ENCODE measurements at places on chromosomes 5 and 9. TPM values are rescaled to one million over a fixed set of nuclear protein-coding genes. Genes with fewer than 3 reads are reported as not detected.
A peak's percentile ranks its signal among the peaks of the same experiment; 100 is the strongest.

DNA sequence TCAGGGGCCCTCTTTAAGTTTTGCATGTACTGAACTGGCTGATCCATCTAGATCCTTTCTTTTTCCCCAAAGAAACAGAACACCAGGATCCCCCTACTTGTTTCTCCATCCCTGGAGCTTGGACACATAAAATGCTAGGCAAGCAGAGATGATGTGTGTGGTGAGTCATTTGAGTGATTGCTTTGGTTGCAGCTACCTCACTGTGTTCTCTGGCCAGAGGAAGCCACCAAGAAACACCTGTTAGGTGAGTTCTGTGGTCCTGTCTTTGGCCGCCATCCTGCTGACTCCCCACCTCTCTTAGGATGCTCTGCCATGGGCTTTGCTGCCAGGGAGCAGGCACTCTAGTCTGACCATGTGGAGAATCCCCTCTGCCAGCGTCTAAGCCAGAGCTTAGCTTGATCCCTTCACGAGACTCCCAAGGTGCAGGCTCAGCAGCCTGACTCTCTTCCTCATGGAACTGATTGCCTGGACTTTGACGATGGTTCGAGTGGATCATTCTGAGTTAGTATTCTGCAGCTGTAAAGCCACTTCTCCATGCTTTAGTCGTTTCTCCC, 27.3 kb upstream of the DENND1A start:
- DNase-seq, result no peak

- DNase-seq, result no peak
These were observed 565.4 kb downstream of the TLR4 start for GRCh38 chr9:118269623-118270022.

DNA sequence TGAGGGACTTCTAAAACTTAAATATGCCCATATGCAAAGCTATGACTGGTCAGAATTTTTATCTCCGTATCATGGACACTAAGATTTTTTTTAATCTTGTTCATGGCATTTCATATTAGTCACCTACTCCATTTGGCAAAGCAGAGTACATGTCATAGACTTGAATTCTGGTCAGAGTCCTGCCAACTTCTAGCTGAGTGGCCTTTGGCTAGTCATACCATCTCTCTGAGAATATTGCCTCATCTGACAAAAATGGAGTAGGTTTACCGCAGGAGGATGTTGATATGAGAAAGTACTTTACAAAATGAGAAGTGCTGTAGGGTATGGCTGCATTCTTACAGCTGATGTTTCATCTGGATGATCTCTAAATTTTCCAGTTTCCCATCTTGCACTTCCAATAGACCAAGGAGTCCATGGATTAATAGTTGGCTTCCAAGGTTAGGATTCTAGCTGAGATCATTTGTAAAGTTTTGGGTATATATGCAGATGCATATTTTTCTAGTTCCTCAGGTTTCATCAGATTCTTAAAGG, 150.8 kb upstream of the NR3C1 start:
- DNase-seq, result no peak

DNA sequence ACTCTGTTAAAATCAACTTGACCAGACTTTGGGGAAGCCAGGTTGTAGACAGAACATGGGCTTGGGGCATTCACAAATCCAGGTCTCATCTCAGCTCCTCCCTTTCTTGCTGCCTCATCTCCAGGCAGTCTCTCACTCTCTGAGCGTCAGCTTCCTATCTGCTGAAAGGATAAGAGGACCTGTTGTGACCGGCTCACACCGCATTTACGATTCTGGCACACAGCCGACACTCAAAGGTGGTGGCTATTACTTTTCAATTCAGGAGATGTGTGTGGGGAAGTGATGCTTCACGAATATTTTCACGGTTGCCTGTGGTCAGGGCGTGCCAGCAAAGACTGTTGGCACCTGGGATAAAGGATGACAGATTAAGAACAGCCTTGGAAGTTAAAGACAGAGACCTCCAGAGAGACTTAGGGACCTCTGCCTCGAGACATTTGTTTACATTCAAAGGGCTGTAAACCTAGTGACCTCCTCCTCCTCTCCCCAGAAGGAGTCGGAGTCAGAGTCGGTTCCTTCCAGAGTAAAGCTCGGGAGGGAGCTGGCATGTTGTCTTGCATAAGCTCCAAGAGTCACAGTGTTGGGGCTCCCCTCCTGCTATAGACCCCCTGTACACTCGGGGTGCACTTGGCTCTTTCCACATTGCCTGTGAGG, 83.2 kb downstream of the AK8 start:
- no peak for DNase-seq

The C5orf52 gene
- total RNA-seq, result not detected

The RAB3C gene
- total RNA-seq, result 3.1 TPM

DNA sequence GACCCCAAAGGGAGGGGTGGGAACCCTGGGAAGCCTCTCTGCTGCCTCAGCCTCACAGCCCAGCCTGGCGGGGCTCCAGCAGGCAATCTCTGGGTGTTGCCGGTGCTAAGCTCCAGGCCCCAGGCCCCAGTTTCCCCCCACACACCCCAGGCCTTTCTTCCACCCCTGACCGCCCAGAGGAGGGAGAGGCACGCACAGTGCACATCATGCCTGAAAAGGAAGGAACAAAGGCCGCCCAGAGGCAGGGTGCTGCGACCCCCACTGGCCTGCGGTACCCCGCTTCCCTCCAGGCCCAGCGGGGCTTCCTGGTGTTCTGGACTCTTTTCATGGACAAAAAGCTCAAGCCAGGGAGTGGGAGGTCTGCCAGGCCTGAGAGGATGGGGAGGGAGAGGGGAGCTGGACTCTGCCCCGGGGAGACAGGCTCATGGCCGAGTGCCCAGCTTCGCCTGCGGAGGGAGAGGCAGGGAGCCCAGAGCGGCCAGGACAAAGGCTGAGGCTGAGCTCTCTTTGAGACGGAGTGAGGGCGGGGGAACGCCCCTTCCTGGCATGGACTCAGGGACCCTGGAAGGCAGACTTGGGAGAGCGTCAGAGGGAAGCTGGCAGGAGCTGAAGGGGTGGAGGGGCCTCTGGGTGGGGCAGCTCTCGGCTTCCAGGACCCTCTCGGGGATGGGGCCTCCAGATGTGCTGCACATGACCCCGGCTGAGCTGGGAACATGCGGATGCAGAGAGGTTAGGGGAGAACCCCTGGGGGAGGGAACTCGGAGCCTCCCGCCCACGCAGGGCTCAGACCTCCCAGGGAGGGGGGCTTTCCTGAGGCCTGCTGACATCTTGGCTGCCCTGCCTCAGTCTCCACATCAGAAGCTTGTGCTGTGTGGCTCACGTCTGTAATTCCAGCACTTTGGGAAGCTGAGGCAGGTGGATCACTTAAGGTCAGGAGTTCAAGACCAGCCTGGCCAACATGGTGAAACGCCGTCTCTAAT, 1.8 kb upstream of the ENTPD2 start:
- DNase-seq, result peak; percentile 96

The C5orf58 gene
- total RNA-seq, result not detected

DNA sequence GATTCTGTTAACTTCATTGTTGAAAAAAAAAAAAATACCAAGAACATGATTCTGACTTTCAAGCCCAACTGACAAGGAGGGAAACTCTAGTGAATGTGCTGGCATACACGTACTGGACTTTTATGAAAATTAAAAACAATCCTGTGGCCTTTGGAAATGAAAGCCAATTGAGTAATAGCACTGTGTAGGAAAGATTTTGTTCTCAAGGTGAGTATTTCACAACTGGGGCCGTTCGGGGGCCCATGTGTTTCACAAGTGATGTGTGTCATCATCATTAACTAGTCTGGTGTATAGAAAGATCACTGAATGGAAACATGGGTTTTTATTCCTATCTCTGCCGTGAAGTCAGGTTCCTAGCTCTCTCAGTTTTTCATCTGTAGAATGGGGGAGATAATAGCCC, 605.0 kb upstream of the CLINT1 start:
- peak; percentile 48 for DNase-seq

DNA sequence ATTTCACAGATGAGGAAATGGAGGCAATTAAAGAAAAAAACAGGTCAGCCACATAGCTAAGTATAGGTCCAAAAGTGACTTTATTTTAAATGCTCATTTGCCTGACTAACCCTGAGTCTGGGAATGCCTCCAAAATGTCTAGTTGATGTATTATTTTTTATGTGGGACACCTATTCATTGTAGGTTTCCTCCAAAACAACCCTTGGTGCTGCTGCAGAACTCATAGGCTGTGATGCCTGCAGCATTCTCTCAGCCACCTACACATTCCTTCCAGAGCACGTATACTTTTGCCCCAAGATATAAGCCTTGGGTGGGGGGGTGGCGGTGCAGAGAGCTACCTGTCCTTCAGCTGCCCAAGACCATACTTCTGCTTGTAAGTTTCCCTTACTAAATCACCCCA, 77.4 kb downstream of the MSX2 start:
- DNase-seq, result no peak

The SPINK1 gene
- total RNA-seq, result 24.2 TPM
